ENCODE measurements at places on chromosomes 13 and 19.
A peak's percentile ranks its signal among the peaks of the same experiment; 100 is the strongest.

- DNase-seq = no peak
Measured at GRCh38 chr19:18503971-18504885, 17.6 kb downstream of the ELL start.

GRCh38 chr19:3780786-3781304 lies 5.3 kb downstream of the MATK start:
- DNase-seq = no peak

GRCh38 chr19:13839130-13839937 lies 37.6 kb upstream of the NANOS3 start:
- peak; percentile 90 for DNase-seq

GRCh38 chr13:92436924-92437323 lies 789.7 kb upstream of the GPC6 start:
- DNase-seq = no peak

DNA sequence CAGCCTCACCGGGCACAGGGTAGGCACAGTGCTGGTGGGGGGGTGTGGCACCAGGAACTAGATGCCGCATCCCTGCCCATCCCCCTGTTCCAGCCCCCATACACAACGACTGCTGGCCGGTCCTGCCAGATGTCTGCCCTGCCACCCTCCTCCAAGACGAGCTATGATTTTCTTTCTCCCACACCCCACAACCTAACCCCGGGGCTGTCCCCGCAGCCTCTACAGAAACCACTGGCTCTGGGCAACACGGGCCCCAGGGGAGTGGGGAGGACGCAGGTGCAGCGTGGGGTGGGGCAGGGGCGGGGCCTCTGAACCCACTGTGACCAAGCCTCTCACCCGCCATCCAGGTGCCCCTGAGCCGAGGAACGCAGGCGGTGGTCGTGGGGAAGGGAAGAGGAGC lies 15.5 kb downstream of the PGLS start:
- peak; percentile 45 for DNase-seq

- peak; percentile 43 for DNase-seq
Measured at GRCh38 chr19:48878196-48879024, 6.2 kb downstream of the PPP1R15A start.

GRCh38 chr13:112831196-112831595 lies 137.8 kb upstream of the MCF2L start:
- no peak for DNase-seq

GRCh38 chr19:31257426-31258130 lies 91.7 kb downstream of the TSHZ3 start:
- DNase-seq = peak; percentile 13

DNA sequence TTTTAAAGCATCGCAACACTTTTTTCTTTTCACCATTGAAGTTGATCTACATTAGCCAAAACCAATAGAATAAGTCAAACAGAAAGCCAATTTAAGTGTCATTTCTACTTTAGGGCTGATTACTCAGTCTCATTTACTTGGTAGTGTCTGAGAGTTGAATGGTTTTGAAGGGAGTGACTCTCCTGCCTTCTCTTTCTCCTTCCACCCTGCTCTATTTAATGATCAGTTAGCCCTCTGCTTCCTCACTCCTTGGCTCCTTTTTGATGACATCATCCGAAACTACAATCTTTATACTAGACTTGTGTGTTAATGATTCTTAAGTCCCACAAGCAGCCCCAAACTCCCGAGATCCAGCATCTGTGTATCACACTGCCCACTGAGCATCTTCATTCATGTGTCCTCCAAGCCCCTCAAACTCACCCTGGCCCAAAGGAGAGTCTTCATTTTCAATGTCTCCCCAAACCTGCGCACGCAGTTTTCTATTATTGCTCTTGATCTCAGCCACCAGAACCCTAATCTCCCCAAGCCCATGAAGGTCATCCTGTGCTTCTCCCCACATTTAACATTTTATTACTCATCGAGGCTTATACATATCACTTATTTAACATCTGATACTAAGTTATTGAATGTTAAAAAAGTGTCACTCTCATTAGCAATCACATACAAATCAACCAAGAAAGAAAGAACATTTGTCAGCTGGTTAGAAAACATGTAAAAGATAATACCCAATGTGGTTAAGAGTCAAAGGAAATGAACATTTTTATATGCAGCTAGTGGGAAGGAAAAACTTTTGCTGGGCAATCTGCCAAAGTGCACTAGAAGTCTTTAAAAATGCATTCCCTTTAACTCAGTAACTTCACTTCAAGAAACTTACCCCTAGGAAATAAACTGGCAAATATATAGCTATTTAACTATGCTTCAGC lies 32.2 kb upstream of the ARGLU1 start:
- no peak for DNase-seq

DNA sequence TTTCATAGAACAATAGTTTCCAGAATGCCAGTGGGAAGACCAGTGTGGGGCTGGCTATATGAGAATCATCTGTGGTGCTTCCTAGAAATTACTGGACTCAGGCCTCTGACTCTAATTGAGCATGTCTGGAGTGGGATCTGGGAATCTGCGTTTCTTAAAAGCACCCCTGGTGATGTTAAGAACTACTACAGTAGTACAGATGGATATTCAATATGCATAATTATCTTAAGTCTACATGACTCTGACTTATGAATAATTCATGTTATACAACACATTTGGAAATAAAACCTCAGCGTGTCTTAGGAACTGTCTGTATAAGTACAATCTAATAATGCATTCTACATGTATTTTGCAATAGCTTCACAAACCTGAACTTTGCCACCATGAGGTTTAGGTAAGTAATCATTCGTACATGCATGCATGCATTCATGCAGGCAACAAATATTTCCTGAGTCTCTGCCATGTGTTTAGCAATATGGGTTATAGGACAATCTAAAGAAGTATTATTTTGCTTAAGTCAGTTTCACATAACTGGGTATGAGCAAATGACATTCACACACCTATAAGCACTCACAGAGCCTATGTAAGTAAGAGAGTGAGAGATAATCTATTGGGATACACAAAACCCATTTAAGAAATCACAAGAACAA lies 62.0 kb downstream of the EPSTI1 start:
- DNase-seq = no peak

GRCh38 chr19:51547397-51548212 lies 16.1 kb upstream of the SIGLEC6 start:
- no peak for DNase-seq

DNA sequence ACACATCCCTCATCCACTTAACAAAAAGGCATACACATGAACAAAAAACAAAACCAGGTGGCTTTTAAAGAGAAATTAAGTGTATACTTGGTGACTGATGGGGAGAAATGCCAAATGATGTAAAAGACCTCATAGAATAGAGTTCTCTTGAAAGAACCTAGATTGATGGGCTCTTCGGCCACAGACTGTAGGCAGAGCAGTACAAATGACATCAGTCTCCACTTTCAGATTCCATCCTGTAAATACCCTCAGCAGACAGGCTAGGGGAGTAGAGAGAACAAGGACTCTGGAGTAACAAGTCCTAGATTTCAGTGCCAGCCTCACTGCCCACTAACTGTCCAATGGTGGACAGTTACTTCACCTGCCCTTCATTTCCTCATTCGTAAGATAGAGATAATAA lies 203.8 kb downstream of the MZT1 start:
- DNase-seq = no peak

- no peak for DNase-seq
Measured at GRCh38 chr13:91652404-91653301, 254.2 kb downstream of the GPC5 start.

- DNase-seq = peak; percentile 81
Measured at GRCh38 chr19:8209462-8210378, 550 bp downstream of the CERS4 start.

GRCh38 chr13:36193151-36193855 lies 21.1 kb downstream of the SOHLH2 start:
- DNase-seq = no peak

DNA sequence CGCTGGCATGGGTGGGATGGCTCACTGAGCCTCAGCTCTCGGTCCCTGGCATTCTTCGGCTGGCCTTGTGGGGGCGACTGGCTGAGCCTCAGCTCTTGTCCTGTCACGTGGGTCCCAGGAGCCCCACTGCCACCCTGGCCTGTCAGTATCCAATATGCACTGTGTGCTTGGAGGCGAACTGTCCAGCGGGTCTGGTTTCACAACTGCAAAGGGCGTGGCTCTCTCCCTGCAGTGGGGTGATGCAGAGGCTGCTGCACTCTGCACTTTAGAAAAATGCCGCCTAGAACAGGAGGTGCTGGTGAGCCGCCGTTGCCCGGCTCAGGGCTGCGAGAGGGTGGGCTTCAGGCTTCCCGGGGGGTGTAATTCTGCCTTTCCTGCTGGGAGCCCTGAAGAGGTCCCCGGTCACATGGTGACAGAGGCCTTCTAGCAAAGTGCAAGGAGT lies 17.0 kb upstream of the TMEM255B start:
- no peak for DNase-seq

GRCh38 chr19:33621811-33622504 lies at the start of gene CHST8:
Gene CHST8 (plus strand): TSS chr19:33621953. CDS start chr19:33689262, 67,309 bp downstream.
- DNase-seq = no peak

DNA sequence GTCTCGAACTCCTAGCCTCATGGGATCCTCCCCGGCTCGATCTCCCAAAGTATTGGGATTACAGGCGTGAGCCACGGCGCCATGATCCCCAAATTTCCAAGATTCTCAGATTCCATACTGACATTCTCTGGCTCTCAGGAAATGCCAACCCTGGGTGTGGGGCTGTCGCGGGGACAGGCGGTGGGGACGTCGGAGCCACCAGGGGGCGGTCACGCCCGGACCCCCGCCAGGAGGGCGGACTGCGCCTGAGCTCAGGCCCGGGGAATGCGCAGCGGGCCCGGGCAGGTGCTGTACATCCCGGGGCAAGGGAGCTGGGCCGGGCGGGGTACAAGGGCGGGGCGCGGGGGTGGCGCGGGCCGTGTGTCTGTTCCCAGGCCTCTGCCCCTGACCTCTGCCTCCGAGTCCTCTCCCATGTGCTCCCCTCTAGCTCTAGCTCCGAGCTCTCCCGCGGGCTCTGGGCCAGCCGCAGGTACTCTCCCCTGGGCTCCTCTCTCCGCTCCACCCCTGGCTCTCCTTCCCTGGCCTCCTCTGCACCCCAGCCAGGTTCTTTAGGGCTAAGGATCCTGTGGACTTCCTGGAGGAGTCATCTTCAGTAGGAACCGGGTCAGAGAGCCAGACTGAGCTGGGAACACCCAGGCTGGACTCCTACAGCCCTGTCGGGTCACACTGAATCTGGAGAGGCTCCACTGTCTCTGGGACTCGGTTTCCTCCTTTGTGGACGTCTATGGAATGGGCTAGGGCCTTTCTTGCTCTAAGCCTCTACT lies 2.4 kb downstream of the PPP1R13L start:
- DNase-seq = peak; percentile 58

- DNase-seq = no peak
Measured at GRCh38 chr19:28514166-28514565, 698.8 kb downstream of the UQCRFS1 start.

DNA sequence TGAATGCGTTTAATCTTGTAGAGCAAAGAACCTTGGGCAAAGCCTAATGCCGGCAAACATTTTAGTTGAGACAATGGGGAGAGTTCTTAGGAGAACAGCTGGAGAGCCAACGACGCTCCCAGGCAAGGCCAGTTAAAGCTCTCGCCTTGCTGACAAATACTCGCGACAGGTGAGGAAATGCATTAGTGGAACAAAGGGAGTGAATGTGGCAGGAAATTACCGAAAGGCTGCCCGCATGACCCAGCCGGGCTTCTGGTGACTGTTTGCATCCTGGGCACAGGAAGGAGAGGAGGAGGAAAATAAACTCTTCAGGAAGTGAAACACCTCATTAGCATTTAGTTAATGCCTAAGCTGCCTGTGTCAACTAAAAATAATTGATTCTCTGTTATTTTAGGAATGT lies 74.6 kb downstream of the SHISA2 start:
- no peak for DNase-seq

- no peak for DNase-seq
Measured at GRCh38 chr19:9032136-9032631, 22.0 kb upstream of the MUC16 start.

DNA sequence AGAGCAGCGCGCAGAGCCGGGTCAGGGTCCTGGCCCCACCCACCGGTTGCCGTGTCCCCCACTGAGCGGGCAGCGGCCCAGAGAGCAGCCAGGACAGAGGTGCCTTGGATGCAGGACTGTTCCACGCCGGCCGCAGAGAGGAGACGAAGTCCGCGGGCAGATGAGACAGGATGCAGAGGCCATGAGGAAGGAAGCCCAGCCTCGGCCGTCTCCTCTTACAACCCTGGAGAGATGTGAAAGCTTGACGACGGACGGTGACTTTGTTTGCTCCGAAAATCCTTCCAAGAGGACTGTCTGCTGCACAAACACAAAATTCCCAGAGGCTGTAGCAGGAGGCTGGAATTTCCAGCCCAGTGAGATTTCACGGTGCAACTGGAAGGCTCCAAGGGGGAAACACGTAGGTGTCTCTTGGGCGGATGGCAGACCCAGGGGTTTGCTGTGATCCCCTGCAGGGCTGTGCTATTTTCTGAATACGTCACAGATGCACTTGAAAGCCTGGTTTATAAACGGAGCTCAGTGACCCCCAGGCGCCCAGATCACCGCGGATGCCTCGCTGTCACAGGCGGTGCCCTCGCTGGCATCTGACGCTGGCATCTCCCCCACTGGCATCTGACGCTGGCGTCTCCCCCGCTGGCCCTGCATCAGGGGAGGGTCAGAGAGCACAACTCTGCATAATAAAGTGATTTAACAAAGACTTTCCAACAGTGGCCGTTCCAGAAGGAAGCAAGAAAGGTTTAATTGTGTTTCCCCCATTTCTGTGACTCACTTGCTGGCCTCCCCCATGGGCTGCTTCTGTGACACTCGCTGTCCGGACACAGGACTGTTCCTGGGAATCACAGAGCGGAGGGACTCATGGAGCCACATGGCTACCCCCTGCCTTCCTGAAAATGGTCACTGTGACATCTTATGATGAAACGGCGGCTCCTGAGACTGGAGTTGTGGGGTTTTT lies 62.0 kb upstream of the C13orf46 start:
- DNase-seq = no peak

DNA sequence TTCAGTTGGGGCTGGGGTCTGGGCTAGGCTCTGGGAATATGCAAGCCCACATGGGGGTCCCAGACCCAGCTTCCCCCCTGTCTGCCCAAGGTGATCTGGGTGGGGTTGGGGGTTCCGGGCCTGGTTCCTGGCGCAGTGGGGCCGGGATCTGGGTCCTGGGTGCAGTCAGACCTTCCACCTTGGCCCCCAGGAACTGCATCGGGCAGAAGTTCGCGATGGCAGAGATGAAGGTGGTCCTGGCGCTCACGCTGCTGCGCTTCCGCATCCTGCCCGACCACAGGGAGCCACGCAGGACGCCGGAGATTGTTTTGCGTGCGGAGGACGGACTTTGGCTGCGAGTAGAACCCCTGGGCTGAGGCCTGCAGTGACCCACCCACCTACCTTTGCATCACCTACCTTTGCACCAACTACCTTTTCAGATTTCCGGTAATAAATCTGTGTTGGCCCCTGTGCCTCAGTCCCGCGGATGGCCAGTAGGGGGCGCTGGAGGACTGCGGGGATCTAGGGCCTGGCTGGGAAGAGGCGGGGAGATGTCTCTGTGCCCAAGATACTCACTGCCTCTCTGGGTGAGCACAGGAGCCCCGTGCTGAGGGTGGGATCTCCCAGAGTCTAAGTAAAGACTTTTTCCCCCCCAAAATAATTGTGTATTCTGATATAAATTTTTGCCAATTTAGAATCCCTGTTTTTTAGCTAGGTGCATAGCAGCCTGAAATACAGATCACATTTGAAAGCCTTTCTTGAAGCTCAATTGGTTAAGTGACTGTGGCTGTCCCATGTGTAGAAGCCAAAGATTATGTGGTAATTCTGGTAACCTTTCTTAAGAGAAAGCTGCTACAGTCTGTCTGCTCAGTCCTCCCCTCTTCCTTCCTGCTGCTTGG lies 11.5 kb upstream of the CYP4F3 start:
- peak; percentile 97 for DNase-seq

Measured in stimulated activated CD8-positive, alpha-beta memory T cell treated with anti-CD3 and anti-CD28 coated beads, Interleukin-4, amount 100 ng/mL, for 48 hours (primary cell).